ENCODE measurements at places on chromosomes 7 and 10. TPM values are rescaled to one million over a fixed set of nuclear protein-coding genes. Genes with fewer than 3 reads are reported as not detected.

The ENKUR gene
- total RNA-seq = not detected

The ANKRD30A gene
- total RNA-seq = not detected

The SLC13A4 gene
- 2.4 TPM for total RNA-seq

The ENO4 gene
- 0.24 TPM for total RNA-seq

GRCh38 chr7:131544021-131544420 is 12.4 kb downstream of the PODXL start:
- H3K36me3 ChIP-seq = peaks cover 6% of the 10 kb centered on the region
- H3K27me3 ChIP-seq = no peaks in the 10 kb centered on the region
- no peak for DNase-seq

DNA sequence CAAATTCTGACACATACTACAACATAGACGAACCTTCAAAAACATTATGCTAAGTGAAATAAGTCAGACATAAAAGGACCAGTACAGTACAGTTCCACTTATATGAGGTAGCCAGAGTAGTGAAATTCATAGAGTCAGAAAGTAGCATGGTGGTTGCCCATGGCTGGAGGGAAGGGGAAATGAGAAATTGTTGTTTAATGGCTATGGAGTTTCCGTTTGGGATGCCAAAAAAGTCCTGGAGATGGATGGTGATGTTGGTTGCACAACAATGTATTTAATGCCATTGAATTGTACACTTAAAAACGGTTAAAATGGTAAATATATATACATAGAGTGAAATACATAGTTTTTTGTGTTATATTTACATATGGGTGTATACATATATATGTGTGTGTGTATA is 2.1 kb upstream of the SLC37A3 start:
- H3K27ac ChIP-seq = no peak overlapping the region
- no peak for DNase-seq
- no peaks in the 10 kb centered on the region for H3K27me3 ChIP-seq

DNA sequence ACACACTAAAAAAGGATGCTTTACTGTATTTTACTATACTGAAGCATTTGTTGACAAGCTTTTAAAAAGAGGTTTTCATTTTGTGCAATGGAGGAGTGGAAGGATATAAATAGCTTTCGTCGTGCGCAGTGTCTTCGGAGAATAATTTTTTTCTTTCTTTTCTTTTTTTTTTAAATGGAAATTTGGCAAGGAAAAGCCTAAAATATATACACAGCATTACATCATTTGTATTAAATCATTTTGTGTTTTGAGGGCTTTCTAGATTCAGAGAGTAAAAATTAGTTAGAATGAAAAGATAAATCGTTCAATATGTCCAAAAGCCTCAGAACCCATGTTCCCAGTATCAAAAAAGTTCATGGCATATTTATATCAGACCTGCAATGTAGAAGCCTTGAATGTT is 150.2 kb upstream of the FERD3L start:
- peaks cover 8% of the 10 kb centered on the region for H3K4me1 ChIP-seq
- no peaks in the 10 kb centered on the region for H3K27me3 ChIP-seq
- H3K4me3 ChIP-seq = no peak overlapping the region

DNA sequence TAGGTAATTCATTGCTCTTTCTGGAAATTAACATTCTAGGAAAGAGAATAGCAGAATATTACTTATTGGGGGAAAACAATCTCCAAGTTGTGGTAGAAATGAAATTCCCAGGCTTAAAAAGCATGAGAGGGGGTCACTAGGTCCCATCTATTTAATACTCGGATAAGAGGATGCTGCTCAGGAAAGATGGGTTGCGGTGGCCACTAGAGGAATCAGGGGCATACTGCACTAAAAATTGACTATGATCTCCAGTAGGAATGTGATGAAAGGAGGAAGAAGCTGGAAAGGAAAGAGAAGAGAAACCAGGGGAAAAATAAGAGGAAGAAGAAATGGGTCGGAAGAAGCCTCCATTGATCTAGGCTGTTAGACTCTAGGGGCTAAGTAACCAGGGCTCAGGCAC is 192.8 kb downstream of the GPAM start:
- DNase-seq = peak; percentile 51
- H3K4me3 ChIP-seq = no peak overlapping the region
- H3K27ac ChIP-seq = no peak overlapping the region
- no peaks in the 10 kb centered on the region for H3K4me1 ChIP-seq

GRCh38 chr7:23205577-23205908 is 23.7 kb downstream of the NUP42 start:
- H3K4me3 ChIP-seq = peak overlapping the region; percentile 64
- H3K27ac ChIP-seq = peak overlapping the region; percentile 1
- H3K4me1 ChIP-seq = peaks cover 10% of the 10 kb centered on the region
- no peak for DNase-seq

DNA sequence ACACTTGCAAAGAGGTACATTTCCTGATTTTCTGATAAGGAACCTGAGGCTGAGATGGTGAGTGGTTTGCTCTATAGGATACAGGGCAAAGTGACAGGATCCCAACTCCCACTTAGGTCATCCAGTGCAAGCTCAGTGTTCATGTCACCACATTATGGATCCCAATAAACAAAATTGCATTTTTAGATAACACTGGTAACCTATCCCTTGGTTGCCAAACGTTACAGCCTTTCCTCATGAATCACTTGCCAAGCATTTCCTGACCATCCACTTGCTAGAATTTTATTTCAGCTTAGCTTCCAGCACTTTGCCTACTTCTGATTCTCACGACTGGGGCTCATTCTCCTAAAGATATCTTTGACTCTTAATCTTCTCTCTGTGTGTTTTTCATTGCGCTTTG is 131.4 kb upstream of the ODAD2 start:
- H3K4me1 ChIP-seq = no peaks in the 10 kb centered on the region
- DNase-seq = no peak
- H3K27me3 ChIP-seq = no peaks in the 10 kb centered on the region
- H3K27ac ChIP-seq = no peak overlapping the region
- no peak overlapping the region for H3K4me3 ChIP-seq
- no peaks in the 10 kb centered on the region for H3K36me3 ChIP-seq

The TMEM273 gene
- not detected for total RNA-seq

DNA sequence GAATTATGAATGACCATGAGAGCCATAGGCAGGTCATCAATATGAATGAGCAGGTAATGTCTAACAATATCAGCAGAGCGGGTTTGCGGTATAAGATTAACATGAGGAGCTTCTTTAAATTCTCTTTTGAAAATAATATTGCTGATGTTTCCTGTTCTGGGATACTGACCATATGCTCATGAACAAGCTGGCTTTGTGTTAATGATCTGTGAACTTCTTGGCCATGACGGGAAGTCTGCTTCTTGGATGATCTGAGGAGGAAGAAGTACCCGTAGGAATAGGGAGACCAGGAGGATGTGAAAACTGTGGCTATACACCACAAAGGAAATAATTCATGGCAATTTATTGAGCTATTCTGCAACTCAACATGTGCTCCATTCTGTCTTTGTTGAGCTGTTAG is 38.6 kb downstream of the ITGA8 start:
- H3K36me3 ChIP-seq = no peaks in the 10 kb centered on the region
- no peak for DNase-seq
- no peak overlapping the region for H3K4me3 ChIP-seq
- no peak overlapping the region for H3K27ac ChIP-seq
- H3K4me1 ChIP-seq = no peaks in the 10 kb centered on the region
- H3K27me3 ChIP-seq = no peaks in the 10 kb centered on the region

The OR2A42 gene
- total RNA-seq = 0.27 TPM

GRCh38 chr10:71460615-71461014 is 63.9 kb downstream of the CDH23 start:
- H3K27ac ChIP-seq = no peak overlapping the region
- DNase-seq = no peak
- H3K27me3 ChIP-seq = no peaks in the 10 kb centered on the region
- H3K4me3 ChIP-seq = no peak overlapping the region
- no peaks in the 10 kb centered on the region for H3K36me3 ChIP-seq

- peaks cover 19% of the 10 kb centered on the region for H3K4me1 ChIP-seq
- DNase-seq = no peak
- H3K27ac ChIP-seq = no peak overlapping the region
- H3K36me3 ChIP-seq = peaks cover 10% of the 10 kb centered on the region
Measured at GRCh38 chr7:127589896-127590295, 1.7 kb downstream of the ARF5 start.

The CCL26 gene
- 6.2 TPM for total RNA-seq

The SMKR1 gene
- total RNA-seq = not detected

The HIBADH gene
- total RNA-seq = 57.0 TPM

GRCh38 chr10:132104062-132104461 is 38.3 kb downstream of the JAKMIP3 start:
- no peaks in the 10 kb centered on the region for H3K4me1 ChIP-seq
- no peaks in the 10 kb centered on the region for H3K27me3 ChIP-seq
- no peak for DNase-seq

The ELFN1 gene
- 5.0 TPM for total RNA-seq

DNA sequence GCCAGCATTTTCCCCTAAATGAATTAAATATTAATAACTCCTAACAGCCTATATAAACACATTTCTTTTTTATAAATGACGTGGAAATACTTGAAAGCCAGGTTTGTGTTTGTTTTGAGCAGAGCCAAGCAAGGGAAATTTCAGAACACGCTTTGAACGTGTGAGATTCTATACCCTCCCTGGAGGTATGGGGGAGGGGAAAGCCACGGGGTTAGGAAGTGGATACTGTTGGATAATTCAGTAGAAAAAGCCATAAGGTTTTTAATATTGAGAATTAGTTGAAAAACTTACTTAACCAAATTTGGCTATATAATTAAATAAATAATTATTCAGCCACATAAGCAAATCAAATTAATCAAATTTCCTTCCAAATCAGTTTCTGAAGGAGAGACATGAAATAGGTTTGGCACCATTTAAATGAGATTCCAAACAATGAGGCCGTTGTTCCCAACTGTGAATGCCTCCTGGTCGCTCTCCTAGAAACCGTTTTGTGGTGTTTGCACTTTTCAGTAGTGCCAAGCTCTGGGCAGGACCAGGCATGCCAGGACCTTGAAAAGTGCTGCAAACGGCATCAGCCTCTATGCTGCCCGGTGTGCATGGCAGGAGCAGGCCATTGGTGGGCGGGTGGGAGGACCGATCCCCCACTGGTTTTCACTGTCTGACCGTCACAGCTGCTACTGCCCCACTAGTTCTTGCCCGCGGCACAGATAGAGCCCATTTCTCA is 88.1 kb downstream of the SEPTIN14 start:
- H3K4me3 ChIP-seq = peak overlapping the region; percentile 39
- peaks cover 9% of the 10 kb centered on the region for H3K4me1 ChIP-seq
- H3K27ac ChIP-seq = no peak overlapping the region
- peak; percentile 2 for DNase-seq

GRCh38 chr10:128049226-128050120 is 76.8 kb downstream of the MKI67 start:
- H3K27me3 ChIP-seq = no peaks in the 10 kb centered on the region

DNA sequence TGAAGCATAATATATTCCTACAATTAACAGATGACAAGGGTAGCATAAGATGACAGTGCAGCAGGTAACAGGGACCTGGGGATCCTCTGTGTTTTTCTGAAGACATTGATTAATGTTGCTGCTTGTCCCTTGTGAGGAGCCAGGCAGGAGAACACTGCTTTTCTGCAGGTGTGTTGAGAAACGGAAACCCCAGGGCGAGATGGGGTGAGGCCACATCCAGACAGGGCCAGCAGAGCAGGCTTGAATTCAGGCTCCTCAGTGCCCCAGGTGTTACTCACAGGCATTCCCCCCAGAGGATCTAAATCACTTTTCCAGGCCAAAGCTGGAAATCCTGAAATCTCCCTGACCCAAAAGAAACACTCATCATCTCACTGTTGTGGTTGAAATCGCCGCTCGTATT is 105.3 kb downstream of the CCDC3 start:
- H3K27me3 ChIP-seq = no peaks in the 10 kb centered on the region
- H3K4me1 ChIP-seq = no peaks in the 10 kb centered on the region
- no peaks in the 10 kb centered on the region for H3K36me3 ChIP-seq
- no peak overlapping the region for H3K27ac ChIP-seq
- DNase-seq = no peak
- no peak overlapping the region for H3K4me3 ChIP-seq

DNA sequence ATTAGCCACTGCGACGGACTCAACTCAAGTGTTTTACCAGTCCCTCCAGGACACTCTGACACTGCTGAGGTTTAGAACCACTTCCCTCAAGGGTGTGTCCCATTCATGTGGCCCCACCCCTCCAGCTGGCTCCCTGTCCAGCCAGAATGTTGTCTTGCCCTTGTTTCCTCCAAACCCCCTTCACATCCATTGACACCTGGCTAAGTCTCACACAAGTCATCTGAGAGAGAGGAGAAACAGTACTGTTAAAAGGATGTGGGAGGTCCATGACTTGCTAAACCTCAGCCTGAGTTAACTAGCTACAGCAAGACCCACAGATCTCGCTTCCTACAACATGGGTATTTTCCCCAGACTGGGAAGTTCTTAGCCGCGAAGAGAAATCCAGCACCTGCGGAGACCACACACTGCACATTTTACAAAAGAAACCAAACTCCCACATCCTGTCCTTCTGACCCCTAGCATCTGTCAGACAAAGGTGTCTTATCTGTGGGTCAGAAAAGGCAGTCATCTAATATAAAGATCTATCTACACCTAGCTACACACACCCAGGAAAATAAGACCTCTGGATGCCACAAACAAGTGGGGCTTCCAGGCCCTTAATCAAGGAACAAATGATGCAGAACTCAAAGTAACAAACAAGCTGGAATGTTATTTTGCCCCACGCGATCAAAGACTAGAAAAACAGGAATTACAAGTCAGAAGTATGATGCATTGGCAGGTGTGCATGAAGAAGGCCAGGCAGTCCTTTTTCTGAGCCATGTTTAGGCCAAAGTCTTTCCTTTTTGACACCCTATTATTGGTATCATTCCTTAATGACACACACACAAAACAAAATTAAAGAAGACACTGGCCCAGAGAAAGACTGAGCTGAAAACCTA is 13.9 kb downstream of the OSBPL3 start:
- no peaks in the 10 kb centered on the region for H3K36me3 ChIP-seq
- peaks cover 16% of the 10 kb centered on the region for H3K4me1 ChIP-seq
- peak overlapping the region; percentile 24 for H3K27ac ChIP-seq
- DNase-seq = peak; percentile 31
- no peak overlapping the region for H3K4me3 ChIP-seq

The NPY4R2 gene
- not detected for total RNA-seq

GRCh38 chr7:99478464-99479440 is 6.1 kb downstream of the ZNF789 start:
- no peak overlapping the region for H3K27ac ChIP-seq
- H3K4me1 ChIP-seq = peaks cover 2% of the 10 kb centered on the region
- H3K27me3 ChIP-seq = no peaks in the 10 kb centered on the region
- H3K4me3 ChIP-seq = no peak overlapping the region
- DNase-seq = no peak
- H3K36me3 ChIP-seq = peaks cover 9% of the 10 kb centered on the region

DNA sequence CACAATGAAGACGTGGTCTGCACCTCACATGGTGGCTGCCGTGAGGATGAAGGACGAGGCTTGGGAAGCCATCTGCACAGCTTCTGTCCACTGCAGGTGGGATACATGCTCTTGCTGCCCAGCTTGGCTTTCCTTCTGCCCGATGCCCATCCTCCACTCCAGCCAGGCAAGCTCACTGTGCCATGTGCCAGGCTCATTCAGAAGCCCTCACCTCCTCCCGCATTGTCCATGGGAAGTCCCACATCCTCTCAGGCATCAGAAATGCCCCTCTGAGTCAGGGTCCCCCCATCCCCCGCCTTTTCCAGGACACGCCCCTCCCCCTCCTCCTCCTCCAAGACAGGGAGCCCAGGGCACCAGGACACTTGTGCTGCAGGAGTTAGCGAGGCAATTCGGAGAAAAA is 4.6 kb upstream of the NOM1 start:
- H3K27me3 ChIP-seq = no peaks in the 10 kb centered on the region
- no peak overlapping the region for H3K27ac ChIP-seq
- H3K36me3 ChIP-seq = no peaks in the 10 kb centered on the region
- H3K4me3 ChIP-seq = no peak overlapping the region
- H3K4me1 ChIP-seq = peaks cover 7% of the 10 kb centered on the region
- DNase-seq = peak; percentile 43

The SPDYE2 gene
- total RNA-seq = not detected

The TRIM50 gene
- not detected for total RNA-seq

The DENND2A gene
- total RNA-seq = 10.0 TPM

All from GM23338 (cell line).